ENCODE measurements at places on chromosomes 2 and 18.

GRCh38 chr2:239465017-239466001 is 64.5 kb upstream of the HDAC4 start:
- no peak overlapping the region for H3K4me3 ChIP-seq
- H3K4me1 ChIP-seq: no peaks in the 10 kb centered on the region
- H3K36me3 ChIP-seq: no peaks in the 10 kb centered on the region
- no peak overlapping the region for H3K27ac ChIP-seq
- no peaks in the 10 kb centered on the region for H3K27me3 ChIP-seq

DNA sequence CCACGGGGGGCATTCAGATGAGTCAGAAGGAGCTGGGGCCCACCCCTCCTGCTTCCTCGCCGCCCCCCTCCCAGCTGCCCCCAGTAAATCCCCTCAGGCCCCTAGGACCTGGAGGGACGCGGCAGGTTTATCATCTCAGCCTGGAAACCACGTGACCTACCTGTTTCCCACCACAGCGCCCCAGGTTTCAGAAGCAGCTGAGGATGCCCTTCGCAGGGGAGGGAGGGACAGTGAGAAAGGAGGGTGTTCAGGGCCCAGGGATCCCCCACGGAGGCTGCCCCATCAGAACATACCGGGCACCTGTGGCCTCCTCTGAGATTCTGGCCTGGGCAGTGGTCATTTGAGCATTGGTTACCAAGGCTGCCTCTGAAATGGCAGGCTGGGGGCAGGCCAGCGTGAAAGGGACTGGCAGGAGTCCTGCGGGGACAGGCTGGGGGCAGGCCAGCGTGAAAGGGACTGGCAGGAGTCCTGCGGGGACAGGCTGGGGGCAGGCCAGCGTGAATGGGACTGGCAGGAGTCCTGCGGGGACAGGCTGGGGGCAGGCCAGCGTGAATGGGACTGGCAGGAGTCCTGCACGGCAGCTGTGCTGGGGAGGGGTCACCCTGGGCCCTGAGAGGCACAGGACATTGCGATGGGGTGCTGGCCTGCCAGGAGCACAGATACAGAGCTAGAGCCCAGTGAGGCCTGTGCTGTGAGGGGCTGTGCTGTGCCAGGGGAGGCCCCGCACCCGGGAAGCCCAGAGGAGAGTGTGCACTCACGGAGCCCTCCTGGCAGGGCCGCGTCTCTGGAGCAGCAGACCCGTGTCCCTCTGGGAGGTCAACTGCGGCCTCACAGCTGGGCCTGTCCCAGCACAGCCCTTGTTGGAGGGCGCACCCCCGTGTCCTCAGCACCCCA is 1.6 kb downstream of the NEU4 start:
- no peak for DNase-seq
- H3K4me1 ChIP-seq: peaks cover 8% of the 10 kb centered on the region
- H3K27me3 ChIP-seq: no peaks in the 10 kb centered on the region
- H3K27ac ChIP-seq: no peak overlapping the region
- H3K4me3 ChIP-seq: no peak overlapping the region
- no peaks in the 10 kb centered on the region for H3K36me3 ChIP-seq

DNA sequence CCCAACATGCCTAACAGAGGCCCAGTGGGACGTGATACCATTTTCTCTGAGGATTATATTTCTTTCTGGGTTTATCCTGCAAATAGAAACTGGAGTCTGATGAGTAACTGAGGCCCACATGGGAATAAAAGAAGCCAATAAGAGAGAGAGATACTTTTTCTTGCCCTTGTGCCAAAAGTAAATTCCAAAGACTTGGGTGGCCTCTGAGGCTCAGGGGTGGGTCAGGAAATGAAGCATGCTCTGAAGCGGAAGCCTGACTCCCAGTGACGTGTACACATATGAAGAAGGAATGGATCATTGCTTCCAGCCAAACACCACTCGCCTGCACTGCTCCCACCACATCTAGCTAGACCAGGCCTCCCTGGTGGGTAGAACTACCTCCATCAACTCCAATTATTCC is 273.6 kb upstream of the NCKAP5 start:
- DNase-seq: no peak
- no peaks in the 10 kb centered on the region for H3K36me3 ChIP-seq
- H3K4me3 ChIP-seq: no peak overlapping the region
- H3K27ac ChIP-seq: no peak overlapping the region
- H3K27me3 ChIP-seq: no peaks in the 10 kb centered on the region
- no peaks in the 10 kb centered on the region for H3K4me1 ChIP-seq

- no peaks in the 10 kb centered on the region for H3K4me1 ChIP-seq
- H3K4me3 ChIP-seq: no peak overlapping the region
- no peaks in the 10 kb centered on the region for H3K36me3 ChIP-seq
- no peak overlapping the region for H3K27ac ChIP-seq
Observed at GRCh38 chr2:58140508-58141072, 94.0 kb downstream of the VRK2 start.

- H3K4me1 ChIP-seq: no peaks in the 10 kb centered on the region
- no peaks in the 10 kb centered on the region for H3K27me3 ChIP-seq
- DNase-seq: no peak
- no peak overlapping the region for H3K27ac ChIP-seq
- no peaks in the 10 kb centered on the region for H3K36me3 ChIP-seq
- no peak overlapping the region for H3K4me3 ChIP-seq
Observed at GRCh38 chr2:76870011-76870410, 652.2 kb downstream of the LRRTM4 start.

All from effector memory CD4-positive, alpha-beta T cell (primary cell).